H54 (cell line): ENCODE measurements at places on chromosomes 3 and 15.

- peak; percentile 87 for DNase-seq
Measured at GRCh38 chr3:186806089-186807055, at the start of gene RFC4. RFC4 (minus strand) TSS chr3:186806482; CDS start chr3:186804713, 1,769 bp downstream.

DNA sequence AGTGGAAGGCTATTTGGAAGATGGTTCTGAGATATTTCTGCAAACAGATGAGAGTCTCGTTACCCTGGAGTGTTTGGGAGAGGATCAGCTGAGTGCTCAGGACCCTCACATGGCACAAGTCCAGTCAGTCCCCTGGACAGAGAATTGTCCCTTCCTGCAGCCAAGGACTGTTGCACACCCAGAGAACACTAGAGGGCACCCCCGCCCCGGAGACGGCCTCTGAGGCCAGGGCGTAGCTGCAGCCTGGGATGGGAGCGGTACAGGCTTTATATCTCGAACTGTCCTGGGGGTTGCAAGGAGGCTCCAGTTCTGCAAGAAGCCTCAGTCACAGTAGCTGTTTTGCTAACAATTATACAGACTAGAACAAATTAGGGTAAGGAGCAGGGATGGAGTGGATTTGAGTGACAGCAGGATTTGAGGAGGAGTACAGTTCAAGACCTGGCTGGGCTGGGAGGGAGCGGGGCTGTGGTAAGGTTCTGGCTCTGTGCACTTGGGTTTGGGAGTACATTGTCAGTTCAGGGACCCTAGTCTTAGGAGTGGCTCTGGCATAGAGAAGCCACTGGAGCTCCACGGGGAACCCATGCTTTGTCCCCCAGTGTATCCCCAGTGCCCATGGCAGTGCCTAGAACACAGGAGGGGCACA lies 67.6 kb upstream of the HACD2 start:
- peak; percentile 81 for DNase-seq

- no peak for DNase-seq
Measured at GRCh38 chr15:62899090-62899493, 143.5 kb upstream of the TPM1 start.

DNA sequence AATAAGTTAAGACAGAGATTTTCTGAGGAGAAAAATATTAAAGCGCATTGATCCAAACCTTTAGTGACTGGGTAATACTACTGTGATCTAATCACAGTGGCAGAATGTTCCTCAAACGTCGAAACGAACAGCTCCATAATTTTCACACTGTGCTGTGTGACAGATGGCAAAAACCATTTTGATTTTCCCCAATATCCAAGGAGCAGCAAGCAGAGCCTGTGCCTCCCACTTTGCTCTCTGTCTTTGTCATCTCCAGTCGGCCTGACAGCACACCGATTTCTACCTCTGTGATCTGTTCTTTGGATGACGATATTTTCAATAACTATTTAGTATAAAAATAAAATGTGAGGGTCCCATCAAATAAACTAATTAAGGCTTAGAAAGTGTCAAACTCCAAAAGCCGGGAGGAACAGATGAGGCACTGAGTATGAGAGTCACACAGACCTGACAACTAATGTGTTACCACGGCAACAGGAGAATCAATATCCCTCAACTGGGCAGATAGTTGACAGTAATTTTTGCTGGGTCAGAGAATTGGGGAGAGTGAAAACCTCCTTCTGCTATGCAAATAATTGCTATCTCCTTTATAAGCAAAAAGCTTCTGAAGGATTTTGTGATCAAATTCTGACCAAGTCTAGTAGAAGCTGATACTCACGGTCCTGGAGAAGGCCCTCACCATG lies 489.1 kb upstream of the CFAP20DC start:
- no peak for DNase-seq

DNA sequence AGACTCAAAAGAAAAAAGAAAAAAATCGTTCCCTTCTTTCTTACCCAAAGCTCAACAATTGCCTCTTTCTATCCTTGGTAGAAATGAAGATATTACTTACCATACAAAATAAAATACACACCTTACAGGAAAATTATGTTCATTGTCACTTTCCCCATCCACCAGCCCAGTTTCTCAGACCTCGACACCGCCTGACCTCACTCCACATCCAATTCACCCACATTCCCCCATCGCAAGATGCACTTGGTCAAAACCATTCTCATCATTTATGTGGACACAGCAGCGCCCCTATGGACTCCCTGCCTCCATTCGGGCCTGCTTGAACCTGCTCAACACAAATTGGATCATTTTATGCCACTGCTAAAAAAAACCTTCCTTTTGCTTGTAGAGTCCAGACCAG lies 7.0 kb downstream of the ANPEP start:
- DNase-seq = no peak

DNA sequence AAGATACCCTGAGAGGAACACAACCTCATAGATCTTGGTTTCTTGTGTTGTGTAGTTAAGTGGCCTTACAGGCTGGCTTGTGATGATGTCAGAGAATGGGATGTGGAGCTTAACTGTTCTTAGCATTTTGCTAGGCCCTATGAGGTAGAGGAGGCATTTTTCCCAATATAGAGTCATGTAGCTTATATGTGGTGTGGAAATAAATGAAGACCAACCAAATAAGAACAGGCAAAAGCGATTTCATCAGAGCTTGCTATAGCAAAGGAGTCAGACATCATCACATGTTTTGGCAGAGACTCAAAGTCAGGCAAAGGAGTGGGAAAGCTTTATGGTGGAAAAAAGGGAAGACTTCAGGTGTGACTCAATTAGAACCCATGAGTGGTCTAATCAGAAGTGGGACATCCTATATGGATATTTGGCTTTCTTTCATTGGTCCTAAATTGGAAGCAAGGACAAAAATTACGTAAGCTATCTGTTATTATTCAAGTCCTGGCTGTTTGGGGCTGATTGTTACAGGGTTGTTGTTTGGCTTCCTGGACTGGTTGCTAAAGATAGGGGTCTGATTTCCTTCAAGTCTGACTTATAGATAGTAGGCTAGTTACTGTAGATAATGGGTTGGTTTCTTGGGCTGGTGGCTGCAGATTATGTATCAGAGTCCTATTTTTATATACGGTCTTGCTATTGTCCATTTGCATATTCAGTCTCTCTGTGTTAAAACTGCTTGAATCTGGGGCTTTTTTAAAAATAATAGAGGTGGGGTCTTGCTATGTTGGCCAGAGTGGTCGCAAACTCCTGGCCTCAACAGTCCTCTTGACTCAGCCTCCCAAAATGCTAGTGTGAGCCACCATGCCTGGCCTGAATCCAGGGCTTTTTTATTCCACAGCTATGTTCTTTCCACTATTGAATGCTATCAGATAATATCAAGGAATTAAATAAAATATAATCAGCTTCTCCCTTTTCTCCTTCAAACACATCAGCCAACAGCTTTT lies 30.3 kb upstream of the SETD2 start:
- no peak for DNase-seq

DNA sequence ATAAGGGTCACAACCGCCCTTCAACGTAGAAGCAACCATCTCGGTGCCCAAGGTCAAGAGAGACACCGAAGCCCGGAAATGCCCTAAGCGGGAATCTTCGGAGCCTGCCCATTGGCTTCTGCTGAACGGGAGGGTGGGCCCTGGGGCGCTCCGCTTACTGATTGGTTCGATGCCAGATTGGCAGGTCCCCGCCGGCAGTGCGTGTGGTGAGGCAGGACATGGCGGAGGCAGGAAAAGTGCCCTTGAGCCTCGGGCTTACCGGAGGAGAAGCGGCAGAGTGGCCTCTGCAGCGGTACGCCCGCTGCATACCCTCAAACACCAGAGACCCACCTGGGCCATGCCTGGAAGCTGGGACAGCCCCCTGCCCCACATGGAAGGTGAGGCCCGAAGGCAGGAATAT lies at the start of gene REC114:
Gene REC114, plus strand, starts transcription at position 197 of the 400 bp plus-strand sequence. Its CDS starts 22 bp downstream, at position 219.
- DNase-seq = no peak

GRCh38 chr15:78438619-78439285 lies 736 bp downstream of the IREB2 start:
- DNase-seq = no peak

DNA sequence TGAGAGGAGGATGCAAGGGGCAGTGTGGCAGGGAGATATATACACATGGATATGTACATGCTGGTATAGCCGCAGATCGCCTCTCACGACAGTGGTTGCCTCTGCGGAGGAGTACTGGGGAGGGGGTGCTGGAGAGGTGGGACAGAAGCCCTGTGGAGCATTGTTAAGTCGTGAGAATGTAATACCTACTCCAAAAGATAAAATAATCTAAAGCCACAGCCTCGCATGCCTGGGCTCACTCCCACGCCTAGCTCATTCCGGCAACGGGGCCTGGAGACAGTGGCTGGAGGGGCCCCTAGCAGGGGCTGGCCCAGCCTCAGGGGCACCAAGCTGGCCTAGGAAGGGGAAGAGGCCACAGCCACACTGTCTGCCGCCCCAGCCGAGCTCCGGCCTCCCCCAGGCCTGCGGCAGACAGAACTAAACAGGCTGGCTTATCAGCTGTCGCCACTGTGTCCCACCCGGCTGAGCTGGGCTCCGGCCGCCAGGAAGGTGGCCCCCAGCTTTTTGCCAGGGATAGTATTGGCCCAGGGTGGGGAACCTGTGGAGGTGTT lies 65.1 kb upstream of the LCTL start:
- DNase-seq = no peak

DNA sequence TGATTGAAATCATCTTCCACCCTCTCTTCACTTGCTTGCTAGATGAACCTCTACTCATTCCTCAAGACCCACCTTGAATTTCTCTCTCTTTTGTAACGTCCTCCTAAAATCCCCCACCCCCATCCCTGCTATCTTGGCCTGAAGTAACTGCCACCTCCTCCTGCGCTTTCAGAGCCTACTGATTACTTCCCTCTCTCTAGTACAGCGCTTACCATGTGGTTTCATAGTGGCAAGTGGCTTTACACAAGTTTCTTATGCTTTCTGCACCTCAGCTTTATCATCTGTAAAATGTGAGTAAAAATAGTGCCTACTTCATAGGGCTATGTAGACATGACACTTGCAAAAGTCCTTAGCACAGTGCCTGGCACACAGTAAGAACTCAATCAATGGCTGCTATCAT lies 28.7 kb upstream of the DAZL start:
- no peak for DNase-seq

DNA sequence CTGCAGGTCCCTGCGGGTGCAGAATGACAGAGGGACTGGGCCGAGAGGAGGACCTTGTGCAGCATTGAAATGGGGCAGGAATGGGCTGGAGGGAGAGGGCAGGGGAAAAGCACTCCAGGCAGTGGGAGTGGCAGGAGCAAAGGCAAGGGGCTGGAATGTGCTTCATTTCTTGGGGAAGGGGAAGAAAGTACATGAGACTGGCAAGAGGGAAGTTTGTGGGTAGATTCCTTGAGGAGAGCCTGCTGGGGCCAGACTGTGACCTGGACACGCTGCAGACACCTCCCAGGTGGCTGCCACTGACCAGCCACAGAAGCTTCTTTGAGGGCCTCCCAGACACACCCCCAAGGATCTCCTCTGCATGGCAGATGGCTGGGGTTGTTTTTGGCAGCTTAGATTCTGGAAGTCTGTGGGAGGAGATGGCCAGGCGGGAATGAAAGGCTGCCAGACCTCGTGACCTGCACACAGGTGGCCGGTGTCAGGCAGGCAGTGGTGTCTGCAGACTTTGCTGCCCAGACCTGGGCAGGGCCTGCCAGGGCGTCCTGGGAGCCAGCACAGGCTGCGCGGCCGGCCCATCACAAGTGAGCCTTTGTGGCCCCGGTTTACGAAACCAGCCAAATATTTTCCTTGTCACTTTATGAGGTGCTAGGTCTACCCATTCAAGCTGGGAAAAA lies 53.1 kb downstream of the SPSB4 start:
- DNase-seq = no peak

DNA sequence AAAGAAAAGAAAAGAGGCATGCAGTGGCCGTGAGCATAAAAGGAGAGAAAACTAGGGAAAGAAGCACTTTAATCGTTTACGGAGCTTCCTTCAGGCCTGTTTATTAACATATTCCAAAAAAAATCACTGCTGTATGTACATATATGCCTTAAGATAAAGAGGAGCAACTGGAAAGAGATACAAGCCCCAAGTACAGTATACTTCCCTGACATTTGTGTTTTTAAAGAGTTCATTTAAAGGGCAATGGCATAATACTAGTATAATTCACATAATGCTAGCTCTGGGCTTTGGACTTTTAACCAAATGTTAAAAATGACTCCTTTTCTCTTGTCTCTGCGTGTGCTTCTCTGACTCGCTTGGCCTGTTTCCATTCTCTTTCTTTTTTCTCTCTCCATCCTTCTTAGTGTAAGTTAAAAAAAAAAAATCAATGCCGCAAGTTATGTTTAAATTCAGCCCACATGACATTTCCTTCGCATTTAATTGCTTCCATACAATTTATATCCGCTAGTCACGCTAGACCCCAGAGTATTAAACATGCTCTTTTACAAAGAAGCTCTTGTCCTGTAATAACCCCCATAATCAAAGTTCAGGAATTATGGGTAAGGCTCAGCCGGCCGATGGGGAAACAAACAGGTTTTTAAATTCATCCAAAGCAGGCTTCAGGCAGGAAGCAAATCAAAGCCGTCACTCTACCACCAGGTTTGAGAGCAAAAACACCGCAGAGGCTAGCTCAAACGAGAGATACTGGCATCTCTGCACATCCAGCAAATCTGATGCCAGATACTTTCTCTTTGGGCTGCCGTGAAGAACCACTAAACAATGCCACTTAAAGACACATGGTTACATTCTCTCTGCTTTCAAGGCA lies 19.4 kb downstream of the WWTR1 start:
- DNase-seq = no peak

GRCh38 chr3:178392511-178392926 lies 143.7 kb upstream of the KCNMB2 start:
- no peak for DNase-seq

DNA sequence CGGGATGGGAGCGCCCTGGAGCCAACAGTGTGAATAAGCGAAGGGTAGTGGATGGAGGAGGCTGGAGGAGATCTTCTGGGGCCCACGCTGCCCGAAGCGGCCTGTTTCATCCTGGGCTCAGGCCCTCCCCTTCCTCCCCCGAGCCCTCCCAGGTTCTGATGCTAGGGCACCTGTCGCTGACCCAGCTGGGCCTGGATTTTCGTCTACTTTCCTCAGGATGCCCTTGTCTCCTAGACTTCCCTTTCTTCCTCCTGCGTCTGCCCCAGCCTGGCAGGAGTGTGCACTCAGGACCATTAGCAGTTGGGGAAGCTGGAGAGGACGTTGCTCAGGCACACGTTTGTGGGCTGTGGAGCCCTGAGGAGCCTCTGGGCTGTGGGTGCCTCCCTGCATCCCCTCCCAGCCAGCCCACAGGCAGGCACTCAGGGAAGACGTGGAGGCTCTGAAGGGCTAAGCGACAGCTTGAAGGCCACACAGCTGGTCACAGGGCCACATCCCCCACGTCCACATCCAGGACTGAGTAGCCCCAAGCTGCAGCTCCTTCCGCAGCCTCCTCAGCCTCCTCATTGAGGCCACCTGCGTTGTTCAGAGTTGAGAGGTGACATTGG lies 23.9 kb upstream of the PIGZ start:
- no peak for DNase-seq

- DNase-seq = no peak
Measured at GRCh38 chr15:73500696-73501095, 57.7 kb downstream of the REC114 start.

GRCh38 chr3:103134023-103134724 lies 699.4 kb downstream of the ZPLD1 start:
- DNase-seq = no peak

- no peak for DNase-seq
Measured at GRCh38 chr3:152943645-152944044, 108.7 kb downstream of the P2RY1 start.
